Left lobe of liver (tissue), 2 donors: ENCODE measurements at places on chromosomes 13 and 19.

DNA sequence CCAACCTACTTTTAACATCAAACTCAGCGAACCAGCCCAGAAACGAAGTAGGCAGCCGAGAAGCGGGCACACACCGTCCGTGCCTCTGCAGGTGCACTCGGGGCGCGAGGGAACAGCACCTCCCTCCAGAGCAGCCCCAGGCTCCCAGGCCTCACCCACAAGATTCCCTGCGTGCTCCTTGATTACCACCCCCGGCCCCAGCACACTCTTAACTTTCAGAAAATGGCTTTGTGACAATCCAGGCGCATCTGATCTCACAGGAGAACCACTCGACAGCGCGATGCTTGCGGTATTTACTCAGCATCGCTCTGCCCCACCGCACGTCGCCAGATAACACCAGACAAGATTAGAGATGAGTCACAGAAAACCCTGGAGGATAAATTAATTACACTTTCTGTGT lies 134.9 kb upstream of the SPACA7 start:
- no peak for DNase-seq

- peak; percentile 66 for DNase-seq
Measured at GRCh38 chr13:36369268-36370107, 23.3 kb upstream of the SPART start.

- no peak for DNase-seq
Measured at GRCh38 chr13:98543378-98544103, 33.4 kb downstream of the STK24 start.

GRCh38 chr13:73303851-73304250 lies 245.0 kb downstream of the KLF5 start:
- DNase-seq = no peak

DNA sequence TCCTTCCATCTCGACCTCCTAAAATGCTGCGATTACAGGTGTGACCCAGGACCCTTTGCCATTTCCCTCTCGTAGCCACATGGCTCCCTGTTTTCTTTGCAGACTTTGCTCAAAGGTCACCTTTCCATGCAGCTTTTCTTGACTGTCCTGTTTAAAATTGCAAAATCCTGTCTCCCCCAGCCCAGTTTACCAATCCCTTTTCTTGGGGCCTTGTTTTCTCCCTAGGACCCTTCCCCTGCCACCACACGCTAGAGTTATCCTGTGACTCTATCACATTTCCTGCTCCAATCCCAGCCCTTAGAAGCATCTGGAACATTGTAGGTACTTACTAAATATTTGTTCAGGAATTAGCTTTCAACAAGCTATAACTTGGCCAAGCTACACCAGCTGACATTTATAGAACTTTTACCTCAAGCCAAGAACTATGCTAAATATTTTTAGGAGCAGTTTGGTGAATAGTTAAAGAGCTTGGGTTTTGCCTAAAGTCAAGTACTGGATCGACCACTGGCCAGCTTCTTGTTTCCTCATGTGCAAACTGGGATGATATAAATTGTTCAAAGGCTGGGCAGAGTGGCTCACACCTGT lies 9.1 kb upstream of the SERTAD3 start:
- no peak for DNase-seq

DNA sequence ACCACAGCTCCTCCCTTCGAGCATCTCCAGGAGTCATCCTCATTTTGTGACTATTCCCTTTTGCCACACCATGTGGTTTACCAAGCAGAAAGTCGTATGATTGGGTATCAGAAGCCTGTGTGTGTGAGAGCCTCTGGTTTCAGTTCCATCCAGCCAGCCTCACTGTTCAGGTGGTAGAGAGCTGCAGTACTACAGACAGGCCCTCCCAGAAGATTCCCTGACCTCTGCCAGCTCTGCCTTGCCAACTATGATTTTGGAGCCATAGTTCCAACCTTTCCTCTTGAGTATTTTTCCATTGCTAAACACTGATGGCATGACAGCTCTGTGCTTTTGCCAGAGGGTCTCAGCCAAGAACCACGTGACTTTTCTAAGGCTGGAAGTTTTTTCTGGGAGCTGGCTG lies 82.5 kb downstream of the DHRS12 start:
- no peak for DNase-seq
